ENCODE measurements at places on chromosomes 6 and 20.

GRCh38 chr6:34150766-34151165 lies 4.9 kb upstream of the GRM4 start:
- no peak for DNase-seq

DNA sequence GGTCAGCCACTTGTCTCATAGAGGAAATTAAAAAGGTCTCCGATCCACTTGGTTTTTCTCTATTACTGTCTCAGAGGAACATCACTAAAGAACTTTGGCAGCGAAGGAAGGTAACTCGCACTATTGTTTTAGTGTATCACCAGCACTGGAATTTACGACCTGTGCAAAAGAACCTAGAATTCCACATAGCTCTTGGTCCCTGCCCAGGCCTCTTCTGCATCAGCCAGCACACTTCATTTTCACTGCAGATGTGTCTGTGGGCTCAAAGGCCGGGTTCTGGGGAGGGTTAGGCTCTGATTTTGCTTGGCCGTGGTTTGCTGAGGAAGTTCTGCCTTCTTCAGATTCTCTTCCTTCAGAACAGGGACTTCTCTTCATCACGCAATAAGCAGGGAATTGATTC lies 102.8 kb upstream of the TMEM181 start:
- no peak for DNase-seq

- no peak for DNase-seq
These were observed 36.3 kb upstream of the LRRC1 start for GRCh38 chr6:53758496-53758895.

DNA sequence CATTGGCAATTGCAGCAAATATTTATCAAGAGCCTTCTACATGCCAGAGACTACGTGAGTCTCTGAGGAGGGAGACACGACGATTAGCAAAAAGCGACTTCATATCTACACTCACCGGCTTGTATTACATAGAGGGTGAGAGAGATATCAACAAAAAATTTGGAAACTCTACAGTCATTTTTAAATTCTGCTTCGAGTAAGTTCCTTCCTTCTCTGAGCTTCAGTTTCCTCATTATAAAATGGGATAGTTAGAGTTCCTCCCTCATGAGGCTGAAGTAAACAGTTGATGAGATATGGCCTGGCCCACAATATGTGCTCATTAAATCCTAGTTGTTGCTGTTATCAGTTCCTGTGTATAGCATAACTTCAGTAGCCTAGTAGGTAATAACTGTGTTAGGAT lies 64.1 kb upstream of the SIRPA start:
- no peak for DNase-seq

DNA sequence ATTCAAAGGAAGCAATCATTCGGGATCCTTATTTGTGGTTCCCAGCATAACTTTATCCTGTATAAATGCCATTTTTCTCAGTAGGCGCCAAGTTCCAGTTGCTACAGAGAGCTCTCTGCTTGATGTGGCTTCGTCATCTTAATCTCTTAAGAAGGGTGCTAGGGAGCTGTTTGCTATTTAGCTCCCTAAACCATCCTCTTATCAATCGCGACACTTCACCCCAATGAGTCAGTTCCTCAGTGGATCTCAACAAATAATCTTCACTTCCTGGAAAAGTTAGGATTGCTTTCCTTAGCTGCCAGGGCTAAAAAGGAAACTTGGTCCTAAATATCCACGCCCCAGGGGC lies 1.3 kb upstream of the NKAIN2 start:
- no peak for DNase-seq

DNA sequence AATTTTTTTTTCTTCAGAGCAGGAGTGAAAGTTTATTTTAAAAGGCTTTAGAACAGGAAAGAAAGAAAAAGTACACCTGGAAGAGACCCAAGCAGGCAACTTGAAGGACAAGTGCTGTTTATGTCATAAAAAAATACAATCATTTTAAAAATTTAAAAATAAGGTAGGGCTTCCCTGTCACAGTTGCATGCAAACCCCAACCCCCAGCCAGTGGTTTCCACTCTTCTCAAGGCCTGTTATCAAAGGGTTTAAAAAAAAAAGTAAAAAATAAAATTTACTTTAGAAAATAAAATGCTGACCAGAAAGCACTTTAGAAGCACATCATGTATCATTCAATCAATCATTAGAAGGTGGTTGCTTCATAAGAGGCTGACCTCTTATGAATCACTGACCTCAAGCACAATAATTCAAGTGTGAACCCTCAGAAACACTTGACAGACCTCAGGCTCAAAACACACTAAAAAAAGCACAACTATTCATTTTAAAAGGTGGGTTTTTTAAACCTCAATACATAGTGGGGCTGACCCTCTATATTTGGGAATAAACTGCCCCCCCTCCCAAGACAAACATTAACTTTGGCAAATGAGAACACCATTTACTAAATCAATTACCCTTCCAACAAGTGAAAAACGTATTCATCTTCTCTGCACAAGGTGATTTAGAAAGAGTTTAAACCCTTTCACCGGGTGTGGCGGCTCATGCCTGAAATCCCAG lies 15.6 kb downstream of the ILRUN start:
- no peak for DNase-seq

DNA sequence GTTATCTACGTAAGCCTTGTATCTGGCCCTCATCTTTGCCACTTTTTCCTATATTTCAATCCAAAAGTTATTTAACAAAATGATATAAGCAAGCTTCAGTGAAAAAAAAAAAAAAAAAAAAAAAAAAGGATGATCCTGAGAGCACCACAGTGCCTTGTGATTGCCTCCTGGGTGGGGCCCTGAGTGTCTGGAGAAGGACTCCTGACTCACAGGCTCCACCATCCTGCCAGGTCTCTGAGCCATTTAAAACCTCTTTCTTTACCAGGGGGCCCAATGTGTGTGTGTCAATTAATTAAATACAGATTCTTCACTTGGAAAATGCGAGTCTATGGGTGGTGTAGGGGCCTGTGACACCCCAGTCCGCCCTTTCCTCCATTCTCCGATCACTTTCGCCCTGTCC lies 105.2 kb downstream of the SMOC2 start:
- DNase-seq, result no peak

DNA sequence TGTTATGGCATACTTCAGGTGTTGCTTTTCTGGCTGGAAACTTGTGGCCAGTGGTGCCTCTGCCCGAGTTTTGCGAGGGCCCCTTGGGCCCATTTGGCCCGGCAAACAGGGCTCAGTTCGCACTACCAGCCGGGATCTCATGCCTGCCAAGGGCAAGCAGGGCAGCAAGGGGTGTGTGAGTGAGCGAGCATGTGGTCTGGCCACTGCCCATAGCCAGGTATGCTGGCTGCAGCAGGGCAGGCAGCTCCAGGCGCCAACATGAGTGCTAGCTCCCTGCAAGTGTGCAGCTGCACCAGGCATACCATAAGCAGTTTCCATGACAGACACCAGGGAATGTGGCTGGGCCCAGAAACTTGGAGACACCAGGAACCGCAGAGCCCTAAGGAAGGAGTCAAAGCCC lies 389.5 kb downstream of the NKAIN2 start:
- no peak for DNase-seq

- no peak for DNase-seq
These were observed 35.8 kb downstream of the ZBTB9 start for GRCh38 chr6:33490198-33490597.

- no peak for DNase-seq
These were observed 31.0 kb downstream of the THEMIS start for GRCh38 chr6:127869772-127870404.

DNA sequence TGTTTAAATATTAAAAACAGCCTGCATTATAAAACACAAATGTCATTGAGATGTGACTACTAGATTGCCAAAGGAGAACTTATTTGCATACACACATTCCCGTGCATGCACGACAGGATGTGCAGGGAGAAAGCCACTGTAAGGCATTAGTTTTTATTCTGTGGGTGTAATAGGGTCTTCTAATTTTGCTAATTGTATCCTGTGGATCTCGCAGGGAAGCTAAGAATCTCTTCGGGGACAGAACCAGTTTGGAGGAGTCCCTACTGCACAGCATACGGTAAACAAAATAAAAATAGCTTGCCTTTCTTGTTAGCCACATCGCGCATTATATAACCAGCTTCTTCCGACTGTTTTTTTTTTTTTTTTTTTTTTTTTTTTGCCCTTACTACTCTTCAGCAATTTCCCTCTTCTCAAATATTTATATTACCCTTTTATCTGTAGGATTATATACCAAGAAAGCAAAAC lies 2.0 kb downstream of the ATXN1 start:
- DNase-seq, result no peak

DNA sequence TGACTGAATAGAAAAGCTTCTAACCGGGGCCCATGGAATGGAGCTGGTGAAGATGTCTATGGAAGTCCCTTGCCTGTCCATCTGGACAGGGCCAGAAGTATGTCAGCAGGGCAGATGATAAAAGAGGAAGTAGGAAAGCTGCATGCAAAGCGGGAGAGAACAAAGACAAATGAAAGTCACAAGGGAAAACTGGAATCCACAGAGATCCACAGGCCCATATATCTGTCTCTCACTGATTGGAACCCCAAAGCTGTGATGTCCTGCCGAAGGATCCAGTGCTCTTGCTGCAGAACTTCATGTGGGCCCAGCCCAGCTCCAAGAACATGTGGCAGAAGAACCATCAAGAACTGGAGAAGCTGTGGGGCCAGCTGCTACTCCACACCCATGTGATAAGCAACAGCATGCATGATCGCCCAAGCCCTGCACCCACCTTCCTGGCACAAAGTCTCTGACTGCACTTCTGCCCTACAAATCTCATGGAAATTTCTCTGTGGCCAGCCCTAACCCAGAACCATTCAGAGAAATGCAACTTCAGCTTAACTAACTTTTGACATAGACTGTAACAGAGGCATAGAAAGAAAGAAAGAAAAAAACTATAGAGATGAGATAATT lies 716.0 kb downstream of the KIF16B start:
- no peak for DNase-seq

GRCh38 chr20:4688305-4688704 lies 33.4 kb upstream of the PRND start:
- no peak for DNase-seq

GRCh38 chr20:59027741-59028320 lies 4.3 kb downstream of the ATP5F1E start:
- DNase-seq, result no peak

GRCh38 chr6:125546841-125547251 lies 202.6 kb upstream of the HEY2 start:
- no peak for DNase-seq

- no peak for DNase-seq
These were observed 150.8 kb upstream of the RIPOR2 start for GRCh38 chr6:25086500-25087091.

GRCh38 chr6:393391-394221 lies 2.1 kb downstream of the IRF4 start:
- DNase-seq, result no peak

- DNase-seq, result no peak
These were observed 213.6 kb upstream of the DTNBP1 start for GRCh38 chr6:15876406-15876805.

- no peak for DNase-seq
These were observed 746.0 kb upstream of the ADGRB3 start for GRCh38 chr6:67888886-67889681.

GRCh38 chr6:39300739-39301138 lies 13.5 kb downstream of the KCNK17 start:
- no peak for DNase-seq

- no peak for DNase-seq
These were observed 141.5 kb downstream of the C6orf118 start for GRCh38 chr6:165167861-165168260.

DNA sequence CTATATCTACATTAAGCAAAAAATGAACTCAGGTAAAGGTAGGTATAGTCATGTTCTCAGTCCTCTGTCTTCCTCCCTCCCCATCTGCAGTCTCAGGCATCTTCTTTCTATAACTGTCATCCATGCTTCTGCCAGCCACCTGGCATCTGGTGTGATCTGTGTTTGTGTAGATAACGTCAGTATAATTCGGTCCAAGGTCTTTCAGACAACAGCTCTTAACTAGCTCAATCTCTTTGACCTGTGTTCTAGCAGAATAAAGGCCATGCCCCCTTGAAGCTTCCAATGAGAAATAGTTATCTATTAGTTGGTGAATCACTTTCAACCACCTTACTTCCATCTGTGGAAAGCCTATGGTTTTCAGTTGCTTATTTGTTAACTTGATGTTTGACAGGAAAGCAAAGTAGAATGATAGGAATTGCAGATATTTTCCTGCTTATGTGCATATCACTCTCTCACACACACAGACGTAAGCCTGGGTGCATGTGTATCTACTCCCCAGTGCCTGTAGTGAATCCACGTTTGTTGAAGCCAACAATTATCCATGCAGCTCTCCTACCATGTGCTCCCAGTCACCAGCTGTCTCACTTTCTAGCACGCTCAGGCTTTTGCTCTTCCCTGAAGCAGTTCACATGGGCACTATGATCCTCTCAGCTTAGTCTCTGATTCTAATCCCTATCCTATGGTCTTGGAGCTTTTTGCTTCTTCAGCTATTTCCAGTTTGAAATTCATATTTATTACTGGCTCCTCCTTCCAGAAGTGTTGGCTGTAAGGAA lies 433.7 kb upstream of the MANEA start:
- no peak for DNase-seq

GRCh38 chr6:10658910-10659698 lies 35.3 kb downstream of the C6orf52 start:
- no peak for DNase-seq

DNA sequence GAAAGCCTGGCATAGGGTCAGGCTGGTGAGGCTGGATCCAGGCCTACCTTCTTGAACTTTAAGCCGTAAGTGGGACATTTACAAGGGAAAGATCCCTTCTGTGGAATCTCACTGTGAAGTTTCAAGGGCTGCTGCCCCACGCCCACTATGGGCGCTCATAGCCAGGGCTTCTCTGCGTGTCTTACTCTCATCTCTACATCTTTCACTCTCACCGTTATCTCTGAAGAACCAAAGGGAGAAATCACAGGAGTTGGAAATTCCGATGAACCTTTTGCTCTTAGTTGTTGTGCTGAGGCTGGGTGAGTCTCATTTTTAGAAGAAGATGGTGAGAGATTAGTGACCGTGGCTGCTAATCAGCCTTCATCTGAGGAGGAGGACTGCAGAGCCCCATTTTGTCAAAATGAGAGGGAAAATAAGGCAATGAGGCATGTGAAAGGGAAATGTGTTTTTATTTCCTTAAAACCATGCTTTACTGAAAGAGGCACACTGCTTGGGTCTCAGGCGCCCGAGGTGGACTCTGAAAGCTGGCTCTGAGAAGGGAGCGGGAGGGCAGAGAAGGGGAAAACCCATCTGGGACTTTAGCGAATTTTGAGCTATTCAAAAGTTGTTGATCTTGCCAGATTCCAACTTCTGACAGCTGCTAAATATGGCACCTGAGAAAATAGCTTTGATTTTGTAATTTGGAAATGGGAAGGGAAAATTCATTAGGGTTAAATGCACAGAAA lies 301.5 kb downstream of the CLIC5 start:
- DNase-seq, result no peak

DNA sequence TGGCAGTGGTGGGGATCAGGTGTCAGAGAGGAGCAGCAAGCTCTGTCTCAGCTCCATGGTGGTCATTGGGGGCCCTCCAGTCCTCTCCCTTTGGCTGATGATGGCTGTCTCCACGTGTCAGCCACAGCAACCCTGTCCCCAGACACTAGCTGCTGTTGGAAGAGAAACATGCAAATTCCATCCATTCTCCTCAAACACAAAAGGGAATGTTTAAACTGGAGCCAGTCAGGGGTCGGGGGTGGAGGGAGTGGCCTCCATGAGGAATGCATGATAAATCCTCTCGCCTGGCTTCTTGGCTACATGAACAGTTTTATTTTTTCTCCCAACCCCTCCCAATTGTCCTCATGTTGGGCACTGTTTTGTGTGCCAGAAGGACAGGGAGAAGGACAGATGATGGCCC lies 86.4 kb downstream of the EDN3 start:
- no peak for DNase-seq

GRCh38 chr20:41436679-41437078 lies 70.1 kb upstream of the EMILIN3 start:
- DNase-seq, result no peak

All from NCI-H1105 (cell line).